ENCODE measurements at places on chromosomes 12 and 14.

GRCh38 chr12:88580051-88580871 is at the start of gene KITLG:
TSS of gene KITLG (minus strand) at chr12:88580471. CDS start at chr12:88580278, 193 bp downstream.
- peak; percentile 42 for DNase-seq

GRCh38 chr12:130184404-130185090 is 22.3 kb downstream of the FZD10 start:
- no peak for DNase-seq

GRCh38 chr12:112615196-112615595 is 176.4 kb upstream of the RPH3A start:
- no peak for DNase-seq

GRCh38 chr14:92386637-92387036 is 63.7 kb downstream of the SLC24A4 start:
- no peak for DNase-seq

DNA sequence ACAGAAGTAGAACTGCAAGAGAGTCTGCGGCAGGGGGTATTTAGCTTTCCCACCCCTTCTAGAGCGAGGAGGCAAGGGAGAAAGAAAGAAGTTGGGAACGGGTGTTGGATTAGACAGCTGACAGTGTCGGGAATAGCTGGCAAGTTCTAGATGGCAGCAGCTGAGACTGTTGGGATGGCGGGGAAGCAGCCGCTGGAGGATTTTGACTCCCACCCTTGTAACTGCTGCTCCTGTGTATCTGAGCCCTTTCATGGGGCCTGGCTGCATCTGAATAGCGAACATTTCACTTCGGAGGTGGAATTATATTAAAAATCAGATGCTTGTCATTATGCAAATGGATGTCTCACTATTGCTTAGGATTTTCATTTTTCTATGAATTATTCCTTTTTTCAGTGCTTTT is 104.6 kb downstream of the AACS start:
- DNase-seq: no peak

GRCh38 chr14:79464468-79464867 is 746.8 kb downstream of the DIO2 start:
- no peak for DNase-seq

- peak; percentile 5 for DNase-seq
These were observed 41.1 kb downstream of the CYP46A1 start for GRCh38 chr14:99724939-99725773.

DNA sequence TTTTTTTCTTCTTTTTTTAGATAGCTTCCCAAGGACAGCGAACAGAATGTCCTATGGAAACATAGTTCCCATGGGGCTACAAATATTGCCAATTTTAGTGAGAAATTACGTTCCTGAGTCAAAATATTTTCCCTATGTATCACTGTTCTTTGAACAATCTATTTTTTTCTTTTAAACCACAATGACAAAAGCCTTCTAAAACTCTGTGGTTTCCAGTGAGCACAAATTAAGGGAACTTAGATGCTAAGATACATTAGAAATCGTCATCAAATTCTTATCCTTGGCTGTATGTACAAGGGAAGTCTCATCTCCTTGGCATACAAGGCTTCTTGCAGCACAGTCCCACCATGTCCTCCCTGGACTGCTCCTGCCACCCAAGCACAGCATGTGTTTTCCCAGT is 17.9 kb downstream of the CPM start:
- DNase-seq: no peak

- no peak for DNase-seq
These were observed 6.9 kb upstream of the TSPAN8 start for GRCh38 chr12:71164568-71165197.

GRCh38 chr12:47396902-47397663 is 308.7 kb downstream of the RPAP3 start:
- no peak for DNase-seq
